ENCODE measurements at places on chromosomes 2 and 18.

- DNase-seq, result no peak
These were observed 68.6 kb downstream of the METTL8 start for GRCh38 chr2:171365232-171365631.

GRCh38 chr2:188367164-188367563 is 75.5 kb downstream of the GULP1 start:
- no peak for DNase-seq

- DNase-seq, result no peak
These were observed 51.9 kb upstream of the NAB1 start for GRCh38 chr2:190596993-190597392.

DNA sequence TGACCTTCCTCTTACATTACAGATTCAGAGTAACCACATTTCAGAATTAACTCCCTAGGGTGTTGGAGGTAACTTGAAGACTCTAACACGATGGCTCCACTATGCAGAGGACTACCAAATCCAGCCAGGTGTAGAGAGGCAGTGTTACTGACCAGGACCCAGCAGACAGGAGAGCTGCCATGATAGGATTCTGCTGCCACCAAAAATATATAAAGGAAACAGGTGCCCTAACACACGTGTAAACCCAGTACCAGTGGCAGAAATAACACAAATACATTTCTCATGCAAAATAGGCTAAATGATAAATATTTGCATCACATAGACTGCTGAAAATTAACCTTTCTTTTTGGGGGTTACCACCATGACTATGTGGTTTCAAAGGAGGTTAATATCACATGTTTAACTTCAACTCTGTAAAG is 7.0 kb downstream of the ZBTB14 start:
- no peak for DNase-seq

GRCh38 chr2:50480507-50480906 is 551.4 kb downstream of the NRXN1 start:
- no peak for DNase-seq

GRCh38 chr2:235534678-235535422 is 41.0 kb downstream of the AGAP1 start:
- DNase-seq, result no peak

- no peak for DNase-seq
These were observed 4.5 kb upstream of the NPPC start for GRCh38 chr2:231930593-231931281.
